Thoracic aorta (tissue), 2 donors: ENCODE measurements at places on chromosomes 4 and X.

DNA sequence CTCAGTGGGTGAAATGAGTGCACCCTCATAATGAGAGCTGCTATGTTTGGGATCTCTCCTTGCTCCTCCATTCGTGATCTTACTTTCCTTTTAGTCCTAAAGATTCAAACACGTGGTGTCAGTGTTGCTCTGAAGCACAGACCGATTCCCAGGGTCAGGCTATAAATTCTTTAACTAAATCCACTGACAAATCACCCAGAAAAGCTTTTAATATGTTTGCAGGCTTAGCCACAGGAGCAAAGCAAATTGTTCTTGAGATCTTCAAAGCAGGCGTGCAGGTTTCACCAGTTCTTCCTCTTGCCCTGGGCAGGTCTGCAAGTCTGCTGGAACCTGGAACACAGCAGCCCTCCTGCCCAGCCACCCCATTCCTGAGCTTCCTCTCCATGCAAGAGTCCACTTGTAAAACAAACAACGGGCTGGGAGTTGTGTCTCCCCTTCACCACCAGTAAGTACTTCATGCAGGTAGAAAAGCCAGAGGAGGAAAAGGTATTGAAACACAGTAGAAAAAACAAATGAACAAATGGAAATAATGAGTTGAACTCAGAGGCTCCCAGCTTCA is 70.1 kb upstream of the ENPP6 start:
- DNase-seq: no peak
- no peaks in the 10 kb centered on the region for H3K27me3 ChIP-seq
- no peak overlapping the region for H3K4me3 ChIP-seq
- H3K36me3 ChIP-seq: no peaks in the 10 kb centered on the region

DNA sequence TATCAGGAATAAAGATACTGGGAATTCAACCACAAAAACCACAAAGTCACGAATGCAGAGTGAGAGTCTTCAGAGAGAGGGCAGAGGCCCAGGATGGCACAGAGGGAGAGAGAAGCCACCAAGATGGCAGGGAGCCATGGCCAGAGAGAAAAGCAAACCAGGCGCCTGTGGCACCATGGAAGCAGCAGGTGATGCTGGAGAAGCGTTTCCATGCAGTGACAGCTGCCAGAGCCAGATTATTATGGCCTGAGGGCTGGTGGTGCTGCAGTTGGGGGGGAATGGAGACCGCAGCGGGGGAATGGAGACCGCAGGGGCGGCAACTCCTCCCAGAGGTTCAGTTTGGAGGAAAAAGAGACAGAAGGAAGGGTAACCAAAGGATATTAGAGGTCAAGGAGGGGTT is 5.8 kb downstream of the TAFAZZIN start:
- H3K36me3 ChIP-seq: no peaks in the 10 kb centered on the region
- H3K4me1 ChIP-seq: no peaks in the 10 kb centered on the region
- H3K27ac ChIP-seq: no peak overlapping the region

GRCh38 chr4:5928844-5929420 is 36.0 kb upstream of the CRMP1 start:
- H3K4me1 ChIP-seq: no peaks in the 10 kb centered on the region
- H3K4me3 ChIP-seq: no peak overlapping the region
- no peak for DNase-seq
- no peaks in the 10 kb centered on the region for H3K27me3 ChIP-seq

DNA sequence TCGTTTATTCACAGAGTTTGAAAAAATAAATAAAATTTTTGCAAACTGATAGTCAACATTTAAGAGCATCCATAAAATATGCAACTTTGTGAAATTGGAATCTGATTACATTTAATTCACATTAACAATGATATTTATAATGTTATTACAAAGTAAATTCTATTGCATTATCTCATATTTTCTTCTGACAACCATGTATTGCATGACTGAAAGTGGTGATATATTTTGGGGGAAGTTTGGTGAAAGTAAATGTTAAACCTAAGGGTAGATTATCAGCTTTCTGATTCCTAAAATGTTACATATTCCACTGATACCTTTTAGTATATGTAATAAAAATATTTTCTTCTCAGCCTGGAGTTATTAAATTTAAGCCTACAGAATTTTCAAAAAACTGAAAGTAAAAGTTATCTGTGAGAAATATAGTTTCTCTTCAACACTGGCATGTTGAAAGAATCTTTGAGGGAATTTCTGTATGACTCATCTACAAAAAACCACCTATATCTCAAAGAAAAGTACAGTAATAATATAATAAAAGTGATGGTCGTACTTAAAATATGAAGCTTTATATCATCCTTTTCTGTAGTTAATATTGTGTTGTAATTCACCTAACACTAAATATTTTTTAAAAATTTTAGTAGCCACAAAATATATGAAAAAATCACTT is 1179.6 kb upstream of the PCDH7 start:
- H3K4me3 ChIP-seq: no peak overlapping the region
- H3K36me3 ChIP-seq: no peaks in the 10 kb centered on the region
- no peak overlapping the region for H3K27ac ChIP-seq
- H3K4me1 ChIP-seq: no peaks in the 10 kb centered on the region
- no peak for DNase-seq
- H3K27me3 ChIP-seq: no peaks in the 10 kb centered on the region

GRCh38 chrX:37824491-37825214 is 22.7 kb downstream of the DYNLT3 start:
- no peak for DNase-seq
- H3K4me1 ChIP-seq: no peaks in the 10 kb centered on the region
- H3K4me3 ChIP-seq: no peak overlapping the region
- H3K36me3 ChIP-seq: no peaks in the 10 kb centered on the region
- no peaks in the 10 kb centered on the region for H3K27me3 ChIP-seq

DNA sequence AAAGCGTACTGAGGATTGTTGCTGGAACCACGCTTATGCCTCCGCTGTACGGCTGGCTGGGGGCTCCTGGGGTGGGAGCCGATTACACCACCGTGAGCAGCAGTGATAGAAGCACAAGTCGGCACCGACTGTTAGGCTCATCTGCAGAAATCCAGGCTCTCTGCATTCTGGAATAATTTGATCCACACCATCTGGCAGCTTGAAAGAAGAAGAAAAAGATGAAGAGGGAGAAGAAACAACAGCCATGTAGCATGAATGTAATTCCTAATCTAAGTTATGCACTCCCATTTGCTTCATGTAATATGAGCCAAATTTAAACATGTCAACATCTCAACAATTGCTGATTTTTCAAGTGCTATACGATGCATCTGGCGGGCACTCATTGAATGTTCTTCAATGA is 84.6 kb upstream of the DHX15 start:
- no peak for DNase-seq
- H3K4me1 ChIP-seq: no peaks in the 10 kb centered on the region
- no peak overlapping the region for H3K27ac ChIP-seq
- H3K36me3 ChIP-seq: no peaks in the 10 kb centered on the region

DNA sequence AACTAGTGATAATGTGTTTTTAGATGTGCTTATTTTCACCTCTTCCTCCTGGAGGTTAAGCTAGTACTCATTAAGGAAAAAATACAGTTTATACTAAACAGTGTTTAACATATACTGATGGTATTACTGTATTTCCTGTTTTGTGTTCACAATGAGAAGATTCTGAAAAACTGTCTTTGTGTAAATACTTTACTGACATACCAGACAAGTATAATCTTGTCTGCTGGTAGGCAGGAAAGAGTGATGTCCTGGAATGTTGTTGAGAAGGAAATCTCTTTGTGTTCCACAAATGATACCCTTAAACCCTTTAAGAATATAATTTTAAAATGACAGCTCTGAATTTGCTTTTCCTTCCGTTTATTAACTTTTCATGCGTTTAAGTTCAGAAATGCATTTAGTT is 205.5 kb upstream of the NUDT6 start:
- H3K4me1 ChIP-seq: no peaks in the 10 kb centered on the region
- no peak overlapping the region for H3K27ac ChIP-seq
- H3K4me3 ChIP-seq: no peak overlapping the region
- no peaks in the 10 kb centered on the region for H3K36me3 ChIP-seq
- no peak for DNase-seq

GRCh38 chrX:133854290-133854689 is 131.1 kb downstream of the GPC3 start:
- no peaks in the 10 kb centered on the region for H3K27me3 ChIP-seq
- no peak overlapping the region for H3K4me3 ChIP-seq
- no peak for DNase-seq
- H3K4me1 ChIP-seq: no peaks in the 10 kb centered on the region
- H3K27ac ChIP-seq: no peak overlapping the region
